ENCODE measurements at places on chromosomes 4 and X.

GRCh38 chr4:67691328-67691727, 9.6 kb downstream of the UBA6 start:
- DNase-seq = no peak

GRCh38 chrX:123331349-123331748, 147.3 kb downstream of the GRIA3 start:
- DNase-seq = no peak

- no peak for DNase-seq
These were observed 790.0 kb downstream of the PCDH18 start for GRCh38 chr4:136742333-136742732.

DNA sequence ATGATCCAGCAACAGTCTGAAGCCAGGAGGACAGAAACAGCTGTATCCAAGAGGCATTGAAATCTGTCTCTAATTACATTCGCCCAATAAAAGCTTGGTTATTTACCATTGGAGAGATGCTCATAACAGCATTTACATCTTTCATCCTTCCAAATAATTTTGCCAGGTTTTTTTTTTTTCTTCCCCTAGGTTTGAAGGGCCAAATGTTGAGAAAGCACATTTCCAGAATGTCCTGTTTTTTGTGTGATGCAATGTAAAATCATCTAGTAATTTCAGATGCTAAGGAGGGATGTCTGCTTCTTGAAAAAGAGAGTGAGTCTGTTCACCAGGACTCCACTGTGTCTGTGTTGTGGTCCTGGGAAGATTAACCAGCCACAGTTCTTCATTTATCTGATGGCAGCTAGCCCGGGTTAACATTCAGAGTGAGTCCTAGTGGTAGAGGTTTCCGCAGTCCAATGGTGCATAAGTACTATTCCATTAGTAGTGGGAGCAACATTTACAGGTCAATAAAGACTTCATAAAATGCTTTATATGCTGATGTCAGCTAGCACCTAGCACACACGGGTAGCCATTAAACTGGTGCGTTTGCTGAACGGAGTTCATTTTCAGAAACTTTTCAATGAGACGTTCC, 406.8 kb downstream of the STIM2 start:
- DNase-seq = no peak

- DNase-seq = no peak
These were observed 18.0 kb downstream of the OPHN1 start for GRCh38 chrX:68415316-68415715.

DNA sequence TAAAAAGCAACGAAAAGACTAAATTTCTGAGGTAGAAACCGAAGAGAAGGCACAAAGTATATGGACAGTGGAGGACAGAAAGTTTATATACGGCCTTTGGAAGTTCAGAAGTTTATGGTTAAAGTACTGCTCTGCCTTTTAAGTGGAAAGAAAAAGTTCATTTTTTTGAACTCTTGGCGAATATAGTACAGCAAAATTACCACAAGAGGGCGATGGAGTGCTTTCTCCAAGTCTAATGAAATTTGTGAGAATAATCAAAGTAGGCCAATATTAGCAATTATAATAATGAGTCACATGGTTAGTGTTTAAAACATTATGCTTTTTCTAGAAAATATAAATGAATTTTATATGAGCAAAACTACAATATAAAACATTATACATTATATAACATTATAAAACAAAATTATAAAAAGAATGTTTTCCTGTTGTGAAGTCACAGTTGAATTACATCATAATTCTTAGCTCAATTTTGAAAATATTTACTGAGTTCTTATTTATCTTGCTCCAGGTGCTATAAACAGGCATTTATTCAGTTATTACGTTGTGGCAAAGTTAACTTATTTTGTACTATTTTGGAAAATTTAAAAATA, 136.2 kb upstream of the BMPR1B start:
- DNase-seq = no peak

- DNase-seq = no peak
These were observed 19.8 kb downstream of the MXRA5 start for GRCh38 chrX:3326681-3327080.

DNA sequence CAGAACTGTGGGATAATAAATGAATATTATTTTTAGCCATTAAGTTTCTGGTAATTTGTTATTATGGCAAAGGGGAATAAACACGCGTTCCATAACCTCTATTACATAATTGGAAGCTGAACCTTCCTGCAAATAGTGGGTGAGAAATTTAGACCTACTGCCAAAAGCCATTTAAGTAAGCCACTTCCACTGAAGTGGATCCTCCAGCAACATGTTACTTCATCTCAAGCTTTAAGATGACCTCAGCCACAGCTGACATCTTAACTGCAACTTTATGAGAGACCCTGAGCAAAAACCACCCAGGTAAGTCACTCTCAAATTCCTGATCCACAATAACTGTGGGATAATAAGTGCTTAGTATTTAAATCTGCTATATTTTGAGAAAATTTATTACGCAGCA, 1048.6 kb downstream of the FAM133A start:
- DNase-seq = no peak

DNA sequence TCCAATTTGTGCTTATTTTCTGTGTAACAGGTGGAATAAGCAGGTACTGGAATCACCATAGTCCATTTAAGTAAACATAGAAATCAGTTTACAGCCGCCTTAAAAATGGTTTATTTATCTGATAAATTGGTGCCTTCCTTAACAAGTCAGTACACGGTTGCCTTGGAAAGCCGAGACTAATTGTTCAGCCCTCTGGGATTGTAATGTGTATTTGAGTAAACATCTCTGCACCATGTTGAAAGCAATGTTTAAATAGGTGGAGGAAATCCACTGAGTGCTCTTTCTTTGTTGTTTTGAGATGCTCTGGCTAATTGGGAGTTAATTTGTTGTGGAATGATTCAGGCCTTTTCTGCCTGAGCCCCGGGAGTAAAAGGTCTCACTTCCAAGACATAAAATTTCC, 45.7 kb upstream of the ADRA2C start:
- DNase-seq = no peak

DNA sequence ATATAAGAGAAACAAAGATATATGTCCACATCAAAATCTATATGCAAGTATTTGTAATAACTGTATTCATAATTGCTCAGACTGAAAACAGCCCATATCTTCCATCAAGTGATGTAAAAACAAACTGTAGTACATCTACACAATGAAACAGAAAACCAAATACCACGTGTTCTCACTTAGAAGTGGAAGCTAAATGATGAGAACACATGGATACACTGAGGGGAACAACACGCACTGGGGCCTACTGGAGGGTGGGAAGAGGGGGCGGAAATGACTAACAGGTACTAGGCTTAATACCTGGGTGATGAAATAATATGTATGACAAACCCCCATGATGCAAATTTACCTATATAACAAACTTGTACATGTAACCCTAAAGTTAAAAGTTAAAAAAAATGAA, 42.7 kb downstream of the UBA6 start:
- DNase-seq = no peak

DNA sequence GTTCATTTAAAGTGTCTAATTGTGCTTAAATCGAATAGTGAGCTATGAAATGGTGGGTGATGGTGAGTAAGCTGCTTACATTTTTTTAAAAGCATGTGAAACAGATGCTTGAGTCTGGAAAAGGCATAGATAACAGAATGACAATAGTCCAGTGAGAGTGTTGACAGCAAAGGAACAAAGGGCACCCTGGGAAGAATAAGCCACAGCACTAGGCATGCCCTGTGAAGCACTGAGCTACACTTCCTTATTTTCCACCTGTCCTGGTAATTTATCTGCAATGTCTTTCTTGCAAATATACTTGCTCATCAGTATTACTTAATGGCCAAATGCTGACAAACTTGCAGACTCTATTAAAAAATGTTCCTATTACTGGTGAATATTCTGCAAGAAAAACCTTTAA, 168.7 kb downstream of the PRDM5 start:
- no peak for DNase-seq

DNA sequence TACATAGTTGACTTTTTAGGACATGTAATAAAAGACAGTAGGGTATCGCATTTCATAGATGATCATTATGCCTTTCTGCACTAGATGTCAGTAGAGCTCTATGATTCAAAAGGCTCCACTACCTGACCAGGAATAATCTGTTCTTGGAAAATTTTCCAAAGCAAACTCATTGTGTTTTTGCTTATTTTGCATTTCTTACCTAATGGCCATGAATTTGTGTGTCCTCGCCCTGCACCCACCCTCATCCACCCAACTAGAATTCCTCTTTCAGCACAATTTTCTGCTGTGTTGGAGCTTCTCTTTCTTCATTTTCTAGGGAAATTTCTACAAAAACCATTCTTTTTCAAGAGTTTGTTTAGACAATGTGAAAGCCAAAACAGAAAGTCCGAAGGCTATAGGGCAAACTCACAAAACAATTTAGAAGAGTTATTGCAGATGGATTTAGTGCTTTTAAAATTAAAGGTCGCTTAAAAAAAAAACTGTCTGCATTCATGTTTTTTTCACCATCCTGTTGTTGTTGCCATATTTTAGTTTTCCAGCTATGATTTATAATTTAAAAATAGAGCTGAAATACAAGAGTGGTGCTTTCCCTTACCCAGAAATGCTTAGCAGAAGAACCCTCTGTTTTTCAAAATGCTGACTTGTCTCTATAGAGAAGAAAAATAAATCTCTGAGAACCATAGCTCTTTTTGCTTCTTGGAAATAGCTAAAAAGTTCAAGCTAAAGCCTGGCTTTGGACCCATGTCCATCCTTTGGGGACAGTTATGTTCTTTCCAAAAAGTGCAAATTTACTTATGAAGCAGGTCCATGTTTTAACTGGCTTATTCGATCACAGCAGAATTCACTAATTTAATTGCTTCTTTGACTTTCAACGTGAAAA, 183.7 kb downstream of the SPATA18 start:
- no peak for DNase-seq

- DNase-seq = no peak
These were observed 53.2 kb downstream of the ADRA2C start for GRCh38 chr4:3819210-3819919.

DNA sequence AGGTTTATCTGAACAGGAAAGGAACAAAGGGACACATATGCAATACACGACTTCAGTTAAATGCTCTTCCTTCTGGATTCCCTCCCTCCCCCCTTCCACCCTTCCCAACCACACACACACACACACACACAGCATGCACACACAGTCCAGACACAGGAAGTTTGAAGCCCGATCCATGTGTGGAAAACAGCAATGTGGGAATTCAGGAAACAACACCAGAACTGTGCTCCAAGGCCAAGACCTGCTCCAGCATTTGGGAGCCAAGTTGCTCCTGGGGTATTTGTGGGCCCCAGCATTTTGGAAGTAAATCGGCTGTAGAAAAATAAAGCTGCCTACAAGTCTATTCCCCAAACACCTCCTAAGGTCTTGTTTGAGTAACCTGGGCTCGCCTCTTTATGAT, 5.6 kb upstream of the AMOT start:
- DNase-seq = no peak

DNA sequence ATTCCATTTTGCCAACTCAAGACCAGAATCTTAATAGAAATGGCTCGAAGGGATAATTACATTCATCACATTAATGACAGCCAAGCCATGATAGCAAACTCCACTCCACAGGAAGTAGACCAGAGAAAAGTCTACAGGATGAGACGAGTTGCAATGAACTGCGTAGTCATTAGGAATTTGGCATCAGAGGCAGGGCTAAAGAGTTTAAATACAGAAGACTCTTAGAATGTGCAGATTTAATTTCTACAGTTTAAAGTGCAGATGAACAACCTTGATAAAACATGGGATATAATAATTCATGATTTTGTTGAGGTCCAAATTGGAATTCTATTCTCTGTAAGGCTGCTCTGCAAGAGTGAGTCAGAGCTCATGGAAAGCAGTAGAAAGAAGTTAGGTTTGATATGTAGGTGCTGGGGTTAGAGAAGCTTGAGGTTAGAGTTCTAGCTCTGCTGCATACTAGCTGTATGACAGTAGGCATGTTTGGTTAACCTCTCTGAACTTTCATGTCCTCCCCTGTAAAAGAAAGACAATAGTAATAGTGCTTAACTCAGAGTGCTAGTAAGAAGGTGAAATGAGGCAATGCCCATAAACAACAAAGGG, 32.2 kb downstream of the LNX1 start:
- DNase-seq = no peak

- no peak for DNase-seq
These were observed 72.7 kb upstream of the TENM3 start for GRCh38 chr4:182170417-182170935.

DNA sequence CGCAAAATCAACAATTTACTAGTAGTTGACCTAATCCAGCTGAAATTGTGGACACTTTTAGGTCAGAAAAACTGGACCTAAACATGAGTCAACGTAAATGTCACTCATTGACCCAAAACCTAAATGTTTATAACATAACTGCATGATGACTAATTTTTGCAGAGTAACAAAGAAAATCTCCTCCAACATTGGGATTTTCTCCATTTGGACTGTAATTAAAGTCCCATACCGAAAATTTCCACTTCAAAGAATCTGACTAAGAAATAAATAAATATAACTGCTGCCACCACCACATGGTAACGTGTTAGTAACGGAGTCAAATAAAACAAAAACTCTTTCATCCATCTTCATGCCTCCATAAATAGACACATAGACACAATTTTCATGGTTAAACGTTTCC, 1.9 kb downstream of the ADGRA3 start:
- no peak for DNase-seq

GRCh38 chr4:127957105-127957504, 7.9 kb downstream of the MFSD8 start:
- DNase-seq = no peak

GRCh38 chr4:59400334-59400733, 1799.8 kb upstream of the ADGRL3 start:
- no peak for DNase-seq

DNA sequence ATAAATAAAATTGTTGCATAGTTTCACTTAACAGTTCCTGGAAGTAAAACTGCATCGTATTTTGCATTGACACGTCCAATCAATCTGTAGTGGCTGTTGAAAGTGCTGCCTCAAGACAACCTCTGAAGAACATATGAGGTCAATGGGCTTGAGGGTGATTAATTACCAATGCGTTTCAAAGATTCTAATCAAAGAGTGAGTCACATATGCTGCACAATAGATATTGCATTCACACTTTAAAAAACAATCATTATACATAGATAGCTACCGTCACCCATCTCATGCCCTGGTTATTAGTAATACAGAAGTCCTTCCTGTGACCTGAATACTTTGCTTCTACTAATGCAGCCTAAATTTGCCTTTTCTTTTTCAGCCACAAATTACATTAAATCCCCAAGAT, 743.3 kb upstream of the SLIT2 start:
- DNase-seq = no peak

DNA sequence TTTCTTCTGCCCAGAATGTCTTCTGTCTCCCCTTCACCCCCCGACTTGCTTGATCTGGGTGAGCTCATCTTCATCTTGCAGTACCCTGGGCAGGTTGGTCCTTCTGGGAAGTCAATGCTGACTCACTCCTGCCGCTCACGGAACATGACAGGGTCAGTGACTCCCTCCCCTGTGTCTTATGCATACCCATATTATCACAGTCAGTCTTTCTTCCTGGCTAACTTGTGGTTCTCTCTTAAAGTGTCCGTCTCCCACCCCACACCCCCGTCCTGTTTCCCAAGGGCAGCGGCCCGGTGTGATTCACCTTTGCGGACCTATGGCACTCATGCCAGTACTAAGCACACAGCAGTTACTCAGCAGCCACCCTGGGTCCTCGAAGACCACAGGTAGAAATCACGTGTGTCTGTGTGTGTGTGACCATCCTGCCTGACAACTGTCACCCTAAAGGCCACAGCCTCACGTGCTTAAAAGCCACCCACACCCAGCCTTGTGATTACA, 17.7 kb downstream of the IQSEC2 start:
- DNase-seq = peak; percentile 40

GRCh38 chrX:14899607-14900006, 26.4 kb downstream of the MOSPD2 start:
- no peak for DNase-seq

GRCh38 chrX:111521169-111521568, 9.7 kb downstream of the SERTM2 start:
- no peak for DNase-seq

Measured in stimulated activated CD8-positive, alpha-beta memory T cell treated with anti-CD3 and anti-CD28 coated beads, Interleukin-12 subunit alpha, Interleukin-12 subunit beta, amount 100 ng/mL, for 4 hours (primary cell).